ENCODE measurements at places on chromosomes 1 and 21.

GRCh38 chr1:184152434-184152898, 100.9 kb downstream of the TSEN15 start:
- no peak for DNase-seq

- DNase-seq: no peak
These were observed 19.7 kb downstream of the LRRC7 start for GRCh38 chr1:69587391-69587790.

DNA sequence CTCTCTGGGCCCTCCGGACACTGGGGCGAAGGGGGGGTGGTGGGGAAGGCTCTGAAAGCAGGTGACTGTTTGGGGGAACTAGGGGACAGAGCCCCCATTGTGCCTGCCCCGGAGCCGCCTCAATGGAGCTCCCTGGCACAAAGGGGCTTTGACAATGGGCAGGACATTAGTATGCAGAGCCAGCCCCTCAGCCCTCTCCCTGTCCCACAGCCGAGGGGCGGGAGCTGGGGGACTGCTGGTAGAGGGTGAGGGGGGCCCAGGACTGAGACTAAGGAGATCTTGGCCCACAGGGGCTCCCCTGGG, 7.8 kb downstream of the KCNJ10 start:
- DNase-seq: no peak

- DNase-seq: no peak
These were observed 497.9 kb upstream of the NEGR1 start for GRCh38 chr1:72780212-72780611.

- no peak for DNase-seq
These were observed 90.1 kb downstream of the TNFSF18 start for GRCh38 chr1:172960454-172961208.

DNA sequence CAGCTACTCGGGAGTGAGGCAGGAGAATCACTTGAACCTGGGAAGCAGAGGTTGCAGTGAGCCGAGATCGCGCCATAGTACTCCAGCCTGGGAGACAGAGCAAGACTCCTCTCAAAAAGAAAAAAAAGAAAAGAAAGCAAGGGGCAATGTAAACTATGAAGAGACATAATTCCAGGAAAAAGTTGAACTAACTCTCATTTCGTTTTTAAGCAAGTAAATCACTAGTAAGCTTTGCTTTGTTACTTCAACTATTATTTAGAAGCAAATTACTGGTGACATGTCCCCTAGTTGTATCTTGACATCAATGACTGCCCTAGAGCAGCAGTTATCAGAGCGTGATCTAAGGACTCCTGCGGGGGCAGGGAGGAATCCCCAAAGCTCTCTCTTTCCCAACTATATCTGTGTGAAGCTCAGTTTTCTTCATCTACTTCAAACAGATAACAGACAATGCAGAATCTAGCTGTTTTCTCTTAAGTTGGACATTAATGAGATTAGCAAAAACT, 18.7 kb downstream of the CLSTN1 start:
- DNase-seq: no peak

GRCh38 chr1:26124418-26125331, 13.1 kb downstream of the PDIK1L start:
- DNase-seq: no peak

DNA sequence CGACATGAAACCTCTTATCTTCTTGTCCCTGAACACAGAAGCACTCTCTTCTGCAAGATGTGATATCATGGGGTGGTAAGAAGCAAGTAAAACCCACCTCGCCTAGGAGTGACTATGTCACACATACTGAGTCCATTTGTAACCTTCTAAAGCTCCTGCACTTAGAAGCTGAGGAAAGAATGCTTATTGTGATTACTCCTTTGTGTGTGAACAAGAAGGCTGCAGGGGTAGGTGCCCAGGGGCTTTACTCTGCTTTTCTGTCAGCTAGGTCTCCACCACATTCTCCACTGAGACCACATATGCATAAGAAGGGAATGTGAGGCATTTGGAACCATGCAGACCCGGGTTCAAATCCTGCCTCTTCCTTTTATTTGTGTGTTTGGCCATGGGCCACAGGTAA, 144.3 kb downstream of the DMRTA2 start:
- DNase-seq: no peak

DNA sequence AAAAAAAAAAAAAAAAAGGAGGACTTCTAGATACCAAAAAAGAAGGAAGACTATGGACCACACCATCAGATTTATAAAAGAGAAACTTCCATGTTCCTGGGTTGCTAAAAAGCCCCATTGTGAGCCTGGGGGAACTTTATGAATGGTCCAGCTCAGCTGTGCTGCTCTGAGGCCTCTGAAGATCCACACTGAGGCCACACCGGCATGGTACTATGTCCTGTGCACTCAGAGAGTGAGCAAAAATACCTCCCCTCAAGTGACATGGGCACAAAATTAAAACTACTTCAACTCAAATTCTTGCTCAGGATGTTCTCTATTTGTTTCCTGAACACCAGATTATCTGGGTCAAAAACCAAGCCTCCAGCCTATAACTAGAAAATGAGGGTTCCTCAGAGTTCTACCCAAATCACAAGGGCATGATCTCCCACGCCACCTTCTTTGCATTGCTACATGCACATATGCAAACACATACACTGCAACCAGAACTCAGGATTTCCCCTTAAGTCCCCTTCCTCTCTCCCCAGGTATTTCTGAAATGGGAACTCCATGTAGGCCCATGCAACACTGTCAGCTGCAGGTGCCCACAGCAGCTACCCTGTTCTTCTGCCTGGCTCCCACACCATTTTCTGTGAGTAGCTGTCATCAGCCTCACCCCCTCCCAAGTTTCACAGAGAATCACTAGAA, 94.4 kb downstream of the SH3GLB1 start:
- DNase-seq: no peak

DNA sequence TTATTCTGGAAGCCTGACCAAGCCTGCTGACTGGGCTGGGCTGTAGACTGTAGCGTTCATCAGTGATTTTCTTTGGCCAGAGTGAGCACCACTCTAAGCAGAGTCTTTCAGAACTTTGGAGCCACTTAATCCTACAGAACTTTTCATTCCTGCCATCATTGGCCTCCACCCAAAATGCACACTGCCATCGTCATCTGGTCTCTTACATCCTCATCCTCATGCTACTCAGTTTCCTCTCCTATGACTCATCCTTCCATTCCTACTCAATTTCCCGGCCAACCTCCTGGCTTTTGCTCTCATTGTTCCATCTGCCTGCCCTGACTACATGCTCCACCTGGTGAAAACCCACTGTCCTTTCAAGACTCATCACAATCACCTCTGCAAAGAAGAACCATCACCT, 233.8 kb upstream of the USP25 start:
- DNase-seq: no peak

- DNase-seq: no peak
These were observed 77.9 kb downstream of the ADARB1 start for GRCh38 chr21:45152265-45152746.

GRCh38 chr1:210250665-210250997, 18.0 kb downstream of the SERTAD4 start:
- DNase-seq: no peak

DNA sequence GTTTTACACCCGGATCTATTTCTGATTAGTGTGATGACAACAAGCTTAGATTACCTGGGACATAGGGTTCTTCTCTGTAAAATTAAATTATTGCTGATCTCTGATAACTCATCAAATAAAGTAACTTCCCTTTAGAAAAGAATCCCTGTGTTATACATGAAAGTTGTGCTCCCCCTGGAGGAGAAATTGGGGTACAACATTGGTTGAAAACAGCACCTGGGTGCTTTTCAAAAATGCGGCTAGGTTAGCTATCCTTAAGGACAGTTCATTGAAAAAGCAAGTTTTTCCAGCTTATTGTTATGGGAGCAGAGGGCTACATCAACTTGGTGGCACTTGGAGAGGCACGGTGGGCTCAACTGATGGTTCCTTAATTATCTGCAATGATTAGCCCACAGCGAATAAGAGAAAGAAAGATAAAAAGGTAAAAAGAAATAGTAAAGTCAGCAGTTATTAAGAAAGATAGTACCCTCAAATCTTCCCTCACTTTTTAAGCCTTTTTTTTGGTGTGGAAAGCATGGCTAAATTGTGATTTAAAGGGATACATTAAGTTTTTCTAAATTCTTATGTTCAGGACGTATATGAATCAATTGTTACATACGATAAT, 97.8 kb downstream of the FMN2 start:
- no peak for DNase-seq

- DNase-seq: no peak
These were observed 333.7 kb downstream of the PCP4 start for GRCh38 chr21:40200946-40201345.

GRCh38 chr1:85396194-85396593, 68.8 kb downstream of the DDAH1 start:
- DNase-seq: no peak

GRCh38 chr21:33121715-33122475, 52.0 kb downstream of the OLIG1 start:
- no peak for DNase-seq

- no peak for DNase-seq
These were observed 5.0 kb downstream of the ZNF691 start for GRCh38 chr1:42851420-42851819.

DNA sequence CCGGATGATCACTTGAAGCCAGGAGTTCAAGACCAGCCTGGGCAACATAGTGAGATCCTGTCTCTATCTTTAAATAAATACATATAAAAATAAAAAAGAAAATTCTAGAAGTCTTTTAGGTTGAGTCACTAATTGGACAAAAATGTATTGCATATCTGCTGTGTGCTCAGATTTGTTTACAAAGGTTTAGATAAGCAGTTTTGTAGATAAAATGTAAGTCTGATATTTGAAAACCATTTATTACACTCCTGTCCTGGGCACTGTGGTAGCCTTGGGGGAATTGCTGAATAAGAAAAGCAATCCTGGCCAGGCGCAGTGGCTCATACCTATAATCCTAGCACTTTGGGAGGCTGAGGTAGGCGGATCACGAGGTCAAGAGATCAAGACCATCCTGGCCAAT, 11.6 kb downstream of the GMEB1 start:
- no peak for DNase-seq

GRCh38 chr1:14017531-14017961, 317.6 kb downstream of the PRDM2 start:
- DNase-seq: no peak

GRCh38 chr1:43990271-43991199, 864 bp upstream of the CCDC24 start:
- DNase-seq: no peak

GRCh38 chr1:206866062-206866461, 639 bp downstream of the IL20 start:
- DNase-seq: no peak

DNA sequence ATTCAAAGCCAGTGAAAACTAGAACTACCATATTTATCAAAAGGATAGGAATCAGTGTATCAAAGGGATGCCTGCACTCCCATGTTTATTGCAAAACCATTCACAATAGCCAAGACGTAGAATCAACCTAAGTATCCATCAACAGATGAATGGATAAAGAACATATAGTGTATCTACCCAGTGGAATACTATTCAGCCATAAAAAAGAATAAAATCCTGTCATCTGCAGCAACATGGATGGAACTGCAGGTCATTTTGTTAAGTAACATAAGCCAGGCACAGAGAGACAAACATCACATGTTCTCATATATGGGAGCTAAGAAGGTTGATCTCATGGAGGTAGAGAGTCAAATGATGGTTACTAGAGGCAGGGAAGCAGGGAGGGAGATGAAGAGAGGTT, 110.0 kb downstream of the PAX7 start:
- no peak for DNase-seq

DNA sequence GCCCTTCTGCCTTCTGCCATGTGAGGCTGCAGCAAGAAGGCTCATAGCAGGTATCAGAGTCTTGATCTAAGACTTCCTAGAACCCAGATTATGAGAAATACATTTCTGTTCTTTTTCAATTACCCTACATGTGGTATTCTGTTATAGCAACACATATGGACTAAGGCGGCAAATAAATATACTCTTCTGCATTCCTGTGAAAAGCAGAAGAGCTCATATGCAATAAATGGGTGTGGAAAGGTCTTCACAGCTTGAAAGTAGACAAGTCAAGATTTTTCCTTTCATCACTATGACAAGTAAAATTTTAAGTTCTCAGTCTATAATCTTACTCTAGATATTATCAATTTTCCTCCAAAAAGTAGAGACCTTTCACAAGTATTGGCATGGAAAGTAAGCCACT, 36.6 kb downstream of the TNFSF18 start:
- DNase-seq: no peak

DNA sequence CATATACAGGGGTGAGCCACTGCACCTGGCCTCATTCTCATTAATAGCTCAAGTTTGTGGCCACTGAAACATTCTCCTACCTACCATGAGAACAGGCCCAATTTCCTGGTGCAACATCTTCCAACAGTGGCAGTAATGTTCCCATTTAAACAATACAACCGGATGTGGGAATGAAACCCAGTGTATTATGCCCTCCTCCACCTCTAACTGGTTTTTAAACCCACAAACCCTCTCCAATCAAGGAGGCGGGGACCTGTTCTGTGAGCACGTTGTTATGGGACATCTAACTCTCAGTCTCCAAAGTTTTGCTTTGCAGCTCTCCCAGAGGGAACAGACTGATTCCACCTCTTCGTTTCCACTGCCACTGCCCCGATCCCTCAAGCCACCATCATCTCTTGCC, 2.6 kb downstream of the CTNNBIP1 start:
- DNase-seq: no peak

DNA sequence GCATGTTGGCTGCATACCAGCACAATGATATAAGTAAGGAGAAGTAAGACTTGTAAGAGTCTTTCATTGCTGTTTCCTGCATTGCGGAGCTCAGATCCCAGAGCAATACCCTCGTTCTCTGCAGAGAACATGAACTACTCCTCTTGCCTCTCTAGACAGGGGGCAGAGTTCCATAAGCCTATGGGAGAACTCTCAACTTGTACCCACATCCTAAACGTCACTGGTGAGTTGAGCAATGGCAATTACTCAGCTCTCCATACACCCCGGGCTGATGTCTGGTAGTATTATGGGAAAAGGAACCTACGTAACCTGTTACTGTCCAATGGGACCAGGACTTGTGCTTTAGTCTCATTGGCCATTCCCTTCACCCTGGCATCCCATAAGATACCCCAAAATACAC, 27.3 kb upstream of the ZNF496 start:
- DNase-seq: no peak

GRCh38 chr1:119012383-119012782, 24.2 kb upstream of the TBX15 start:
- DNase-seq: no peak

GRCh38 chr1:75519651-75520427, 91.1 kb downstream of the SLC44A5 start:
- DNase-seq: no peak

- DNase-seq: no peak
These were observed 35.3 kb downstream of the EPHB2 start for GRCh38 chr1:22745669-22746585.

GRCh38 chr1:166169182-166169581, 2.4 kb upstream of the FAM78B start:
- DNase-seq: no peak

All from activated CD4-positive, CD25-positive, alpha-beta regulatory T cell (primary cell).